Left lobe of liver (tissue), 2 donors: ENCODE measurements at places on chromosomes 3 and 15. TPM values are rescaled to one million over a fixed set of nuclear protein-coding genes. Genes with fewer than 3 reads are reported as not detected.

- DNase-seq = no peak
These were observed 30.8 kb upstream of the MAP3K13 start for GRCh38 chr3:185332026-185332735.

GRCh38 chr15:40081691-40082194 lies 26.9 kb downstream of the BMF start:
- DNase-seq = peak; percentile 65

HGD gene
- total RNA-seq = 510 TPM

GRCh38 chr15:41558400-41559238 lies at the start of gene TYRO3:
Gene TYRO3 (plus strand): TSS chr15:41559212. CDS start chr15:41559258, 46 bp downstream.
- peak; percentile 60 for DNase-seq

DNA sequence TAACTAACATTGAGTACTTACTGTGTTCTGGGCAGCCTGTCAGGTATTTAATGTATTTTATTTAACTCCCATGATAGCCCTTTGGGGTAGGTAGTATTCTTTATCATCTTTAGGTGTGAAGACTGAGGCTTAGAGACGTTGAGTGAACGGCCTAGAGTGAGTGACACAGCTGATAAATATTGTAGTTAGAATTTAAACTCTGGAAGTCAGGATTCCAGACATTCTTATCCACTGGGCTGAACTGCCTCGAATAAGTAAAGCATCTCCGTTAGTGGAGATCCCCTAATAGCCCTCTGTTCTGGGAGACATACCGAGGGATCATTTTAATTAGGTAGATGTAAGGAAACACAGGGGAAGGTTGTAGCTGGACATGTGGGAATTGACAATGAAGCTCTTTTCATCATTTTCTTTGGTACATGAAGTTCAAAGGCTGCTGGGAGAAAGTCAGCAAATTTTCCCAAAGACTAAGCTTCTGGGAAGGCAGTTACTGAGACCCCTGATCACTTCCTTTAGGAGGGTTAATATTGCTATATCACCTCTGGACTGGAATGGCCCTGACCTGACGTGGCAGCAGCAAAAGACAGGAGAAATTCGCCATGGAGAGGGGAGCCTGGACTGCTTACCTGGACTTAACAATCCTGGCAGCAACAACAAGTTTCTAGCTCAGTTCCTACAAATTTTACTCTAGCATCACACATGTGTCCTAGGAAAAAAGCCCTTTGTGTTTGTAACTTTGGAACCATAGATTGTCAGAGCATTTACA lies 11.7 kb upstream of the PDCD6IP start:
- DNase-seq = no peak

- no peak for DNase-seq
These were observed 306.7 kb upstream of the ROBO2 start for GRCh38 chr3:76733073-76733759.

GRCh38 chr15:59258317-59258716 lies 51.7 kb downstream of the LDHAL6B start:
- no peak for DNase-seq

DNA sequence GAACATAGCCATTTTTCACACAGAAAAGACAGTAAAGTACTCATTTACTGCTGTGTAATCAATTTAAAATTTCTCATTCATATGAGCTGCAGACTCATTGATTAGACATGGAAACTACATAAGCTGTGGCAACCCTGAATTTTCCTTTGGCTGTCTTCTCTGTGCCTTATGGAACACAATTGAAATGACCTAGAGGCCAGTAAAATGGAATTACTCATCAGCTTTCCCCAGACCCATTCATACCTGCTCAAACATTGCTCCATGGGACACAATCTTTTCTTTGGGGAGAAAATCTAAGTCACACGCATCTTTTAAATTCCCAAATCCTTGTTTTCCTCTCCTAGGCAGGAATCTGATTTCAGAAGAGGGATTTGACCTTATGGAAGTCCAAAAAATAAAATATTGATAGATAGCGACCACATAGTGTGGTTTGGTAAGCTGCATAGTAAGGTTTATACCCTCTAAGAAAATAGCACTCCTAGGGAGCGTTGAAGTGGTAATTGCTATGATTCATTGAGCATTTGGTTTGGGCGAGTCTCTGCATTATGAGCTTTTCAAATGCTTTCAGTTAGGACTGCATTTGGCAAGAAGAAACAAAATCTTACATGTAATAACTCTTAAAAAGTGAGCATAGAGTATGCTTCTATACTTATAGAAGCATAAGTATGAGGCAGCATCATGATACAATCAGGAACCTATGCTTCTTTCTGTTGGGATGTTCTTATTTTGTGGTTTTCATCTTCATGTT lies 243.4 kb upstream of the GADL1 start:
- DNase-seq = no peak

LIPC gene
- 202 TPM for total RNA-seq

- no peak for DNase-seq
These were observed 4.2 kb downstream of the RPL15 start for GRCh38 chr3:23921052-23921511.

DNA sequence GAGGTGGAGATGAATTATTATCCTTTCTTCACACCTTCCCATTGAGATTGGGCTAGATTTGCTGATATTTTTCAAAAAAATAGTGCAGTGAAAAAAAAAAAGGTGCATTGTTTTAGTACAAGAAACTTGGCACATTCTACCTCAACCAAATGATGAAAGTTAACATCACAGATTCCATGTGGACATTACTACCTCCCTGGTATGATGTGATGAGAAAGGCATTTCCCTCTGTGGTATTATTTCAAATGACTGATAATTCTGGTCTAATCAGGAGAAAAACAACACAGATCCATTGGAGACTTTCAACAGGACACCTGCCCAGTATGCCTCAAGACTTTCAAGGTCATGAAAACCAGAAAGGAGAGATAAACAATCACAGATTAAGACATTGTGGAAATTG lies 313.4 kb downstream of the BCHE start:
- no peak for DNase-seq

- peak; percentile 92 for DNase-seq
These were observed 20.4 kb downstream of the FAH start for GRCh38 chr15:80173022-80173759.

CHRD gene
- total RNA-seq = 88.3 TPM

GRCh38 chr15:70509731-70510143 lies 253.6 kb downstream of the UACA start:
- no peak for DNase-seq

DNA sequence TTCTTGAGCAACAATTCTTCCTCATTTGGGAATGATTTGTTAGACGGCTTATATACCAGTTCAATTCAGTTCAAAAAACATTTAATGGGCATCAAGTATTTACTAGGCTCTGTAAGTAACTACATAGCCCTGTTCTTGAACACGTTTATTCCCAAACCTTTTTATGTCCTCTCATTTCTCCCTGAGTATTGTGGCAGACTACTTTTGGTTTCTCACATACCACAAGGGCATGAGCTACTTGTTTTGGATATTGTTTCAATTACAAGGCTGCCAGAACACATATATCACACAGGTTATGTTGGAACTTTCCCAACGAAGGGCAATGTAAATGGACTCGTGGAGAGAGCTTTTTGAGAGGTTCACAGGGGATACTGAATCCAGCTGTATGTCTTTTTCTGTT lies 363.8 kb upstream of the NAALADL2 start:
- DNase-seq = no peak

- DNase-seq = no peak
These were observed 91.9 kb upstream of the THBS1 start for GRCh38 chr15:39488961-39489360.

DNA sequence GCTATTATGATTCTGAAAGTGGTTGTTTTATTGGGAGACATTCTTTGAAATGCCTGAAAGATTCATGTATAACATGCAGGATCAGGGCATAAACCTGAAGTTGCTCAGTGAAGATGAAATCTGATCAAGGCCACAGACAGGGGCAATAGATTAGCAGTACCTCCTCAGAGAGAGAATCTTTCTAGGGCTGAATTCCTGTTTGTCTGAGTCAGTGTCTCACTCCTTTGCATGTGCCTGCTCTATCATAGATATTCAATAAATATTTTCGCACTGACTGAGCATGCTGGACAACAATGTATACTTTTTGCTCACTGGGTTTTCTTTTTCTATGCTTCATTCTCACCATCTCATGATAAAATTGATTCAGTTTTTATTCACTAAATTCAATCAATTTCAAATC lies 49.8 kb upstream of the PFN2 start:
- DNase-seq = no peak

- DNase-seq = peak; percentile 63
These were observed 79.1 kb upstream of the MEF2A start for GRCh38 chr15:99486371-99487336.

RAD51 gene
- total RNA-seq = 0.38 TPM

- no peak for DNase-seq
These were observed 9.4 kb upstream of the CAV3 start for GRCh38 chr3:8724108-8724752.

TEX55 gene
- not detected for total RNA-seq

- DNase-seq = no peak
These were observed 94.7 kb downstream of the RAB11A start for GRCh38 chr15:65963911-65964482.

P3H2 gene
- 3.9 TPM for total RNA-seq

DNA sequence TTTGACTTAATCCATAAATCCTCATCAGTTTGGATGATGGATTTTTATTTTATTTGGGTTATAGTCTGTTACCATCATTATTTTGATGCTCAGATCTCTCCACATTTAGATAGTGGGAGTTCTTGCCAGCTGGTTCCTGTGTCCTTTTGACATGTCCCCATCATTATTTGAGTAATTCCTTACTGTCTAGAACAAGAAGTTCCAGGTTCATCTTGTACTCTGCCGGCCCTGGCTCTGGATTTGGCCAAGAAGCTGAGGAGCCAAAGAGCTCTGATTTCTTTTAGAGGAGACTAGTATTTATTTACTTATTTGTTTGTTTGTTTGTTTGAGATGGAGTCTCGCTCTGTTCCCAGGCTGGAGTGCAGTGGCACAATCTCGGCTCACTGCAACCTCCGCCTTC lies 54.3 kb downstream of the PTPRG start:
- no peak for DNase-seq

DNA sequence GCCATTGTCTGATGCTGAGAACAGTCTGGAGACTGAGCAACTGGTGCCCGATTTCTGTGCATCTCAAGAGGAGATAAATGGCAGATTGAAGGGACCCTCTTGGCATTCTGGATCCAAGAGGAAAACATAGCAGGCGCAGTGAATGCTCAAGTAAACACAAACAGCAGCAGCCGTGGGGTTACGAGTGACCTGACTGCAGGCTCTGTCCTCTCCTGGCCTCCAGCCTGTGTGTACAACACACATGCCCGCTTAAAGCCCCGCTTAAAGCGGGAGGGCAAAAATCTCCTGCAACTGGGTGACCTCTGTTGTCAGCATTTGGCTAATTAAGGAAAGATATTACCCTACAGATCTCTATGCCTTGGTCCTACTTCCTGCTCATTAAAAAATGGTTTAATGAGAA lies 120.5 kb downstream of the GREM1 start:
- DNase-seq = no peak

GRCh38 chr15:72199205-72199515 lies 1.6 kb upstream of the GRAMD2A start:
- DNase-seq = no peak

- no peak for DNase-seq
These were observed 111.6 kb downstream of the AQP9 start for GRCh38 chr15:58249646-58250312.

DNA sequence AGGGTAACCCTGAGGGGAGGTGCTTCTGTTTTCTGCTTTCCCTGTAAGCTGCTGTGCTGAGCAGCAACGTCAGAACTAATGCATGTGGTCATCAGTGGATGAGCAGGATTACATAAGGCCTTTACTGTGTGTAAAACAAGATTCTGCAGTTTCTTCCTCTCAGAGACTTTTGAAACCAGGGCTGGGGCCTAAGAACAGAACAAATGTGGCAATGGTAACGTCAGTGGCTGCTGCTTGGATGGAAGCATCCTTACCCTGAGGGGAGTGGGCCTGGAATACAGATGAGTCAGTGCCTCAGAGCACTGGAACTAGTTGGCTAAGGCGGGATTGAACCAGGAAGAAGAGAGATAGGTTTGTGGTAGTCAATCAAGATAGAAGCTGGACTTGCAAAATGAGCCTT lies 180.2 kb upstream of the KCNH8 start:
- no peak for DNase-seq

KCNH8 gene
- total RNA-seq = not detected

DNA sequence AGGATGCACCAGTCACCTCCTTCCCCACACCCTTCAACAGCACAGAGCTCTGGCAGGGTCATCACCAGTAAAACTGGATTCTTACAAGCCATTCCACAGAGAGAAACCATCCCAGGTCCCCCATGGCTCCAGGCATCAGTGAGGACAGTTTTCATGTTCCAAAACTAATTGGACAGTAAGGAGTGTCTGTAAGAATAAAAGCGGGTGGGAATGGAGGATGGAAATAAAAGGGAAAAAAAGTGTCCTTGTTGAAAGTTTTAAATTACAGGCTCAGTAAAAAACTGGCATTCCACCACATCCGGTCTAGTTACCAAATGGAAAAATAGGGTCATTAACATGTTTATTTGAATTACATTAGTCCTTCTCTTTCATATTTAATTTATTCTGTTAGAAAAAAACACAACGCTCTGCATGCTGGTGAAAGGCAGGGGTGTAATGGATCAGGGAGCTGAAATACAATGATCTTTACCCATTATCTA lies 117.4 kb downstream of the TIGIT start:
- DNase-seq = no peak

- DNase-seq = no peak
These were observed 61.1 kb downstream of the FNDC3B start for GRCh38 chr3:172100482-172100881.

DNA sequence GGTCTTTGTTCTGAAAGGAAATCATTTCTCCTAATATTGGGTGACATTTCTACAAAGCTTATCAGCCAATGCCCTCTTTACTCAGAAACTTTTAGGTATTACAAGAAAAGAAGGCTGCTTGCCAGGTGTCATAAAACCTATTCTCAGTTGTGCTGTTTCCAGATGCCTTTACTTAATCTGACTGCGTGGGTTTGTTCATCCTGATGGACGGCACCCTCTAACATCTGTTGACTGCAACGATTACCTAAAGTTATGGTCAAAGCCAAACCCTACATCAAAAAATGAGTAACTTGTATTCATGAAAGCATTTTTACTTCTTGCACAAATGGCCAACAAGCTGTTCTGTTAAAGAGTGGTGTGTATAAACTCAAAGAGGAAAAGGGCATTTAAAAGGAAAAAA lies 207.7 kb upstream of the PDZRN3 start:
- no peak for DNase-seq

CDC25A gene
- total RNA-seq = 0.58 TPM

DNA sequence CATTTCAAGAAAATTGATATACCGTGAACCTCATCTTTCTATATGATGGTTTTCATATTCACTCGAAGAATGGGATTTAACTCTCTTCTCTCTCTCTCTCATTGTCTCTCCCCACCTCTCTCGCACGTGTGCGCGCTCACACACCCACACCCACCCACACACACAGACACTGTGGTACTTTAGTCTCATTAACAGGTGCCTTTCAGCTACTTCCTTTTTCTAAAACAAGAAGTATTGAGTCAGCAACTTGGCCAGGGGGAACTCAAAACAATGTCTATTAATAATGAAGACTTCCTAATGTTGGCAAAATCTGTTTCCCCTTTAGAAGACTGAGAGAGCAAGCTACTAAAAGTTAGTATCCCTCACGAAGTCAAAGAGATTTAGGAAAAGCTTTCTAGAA lies 150.7 kb downstream of the TMCO5A start:
- DNase-seq = no peak

GRCh38 chr3:110625201-110625747 lies 446.3 kb upstream of the NECTIN3 start:
- DNase-seq = no peak

PLS1 gene
- 14.2 TPM for total RNA-seq

BOC gene
- total RNA-seq = 0.50 TPM

GP5 gene
- total RNA-seq = 0.10 TPM
